ENCODE measurements at places on chromosomes 12 and 14.

DNA sequence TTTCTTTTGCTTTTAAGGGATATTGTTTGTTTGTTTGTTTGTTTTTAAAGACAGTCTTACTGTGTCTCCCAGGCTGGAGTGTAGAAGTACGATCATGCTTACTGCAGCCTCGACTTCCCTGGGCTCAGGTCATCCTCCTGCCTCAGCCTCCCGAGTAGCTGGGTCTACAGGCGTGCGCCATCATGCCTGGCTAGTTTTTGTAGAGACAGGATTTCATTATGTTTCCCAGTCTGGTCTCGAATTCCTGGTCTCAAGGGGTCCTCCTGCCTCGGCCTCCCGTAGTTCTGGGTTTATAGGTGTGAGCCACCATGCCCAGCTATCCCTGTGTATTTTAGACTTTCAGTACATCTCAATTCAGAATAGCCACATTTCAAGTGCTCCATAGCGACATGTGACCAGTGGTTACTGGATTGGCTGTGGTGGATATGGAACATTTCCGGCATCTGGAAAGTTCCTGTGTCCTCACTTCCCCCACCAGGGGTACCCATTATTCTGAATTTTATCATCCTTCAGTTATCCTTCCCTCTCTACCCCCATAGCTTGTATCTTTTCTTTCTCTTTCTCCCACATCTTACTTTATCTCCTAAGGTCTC lies 61.1 kb downstream of the HRK start:
- no peak for DNase-seq

DNA sequence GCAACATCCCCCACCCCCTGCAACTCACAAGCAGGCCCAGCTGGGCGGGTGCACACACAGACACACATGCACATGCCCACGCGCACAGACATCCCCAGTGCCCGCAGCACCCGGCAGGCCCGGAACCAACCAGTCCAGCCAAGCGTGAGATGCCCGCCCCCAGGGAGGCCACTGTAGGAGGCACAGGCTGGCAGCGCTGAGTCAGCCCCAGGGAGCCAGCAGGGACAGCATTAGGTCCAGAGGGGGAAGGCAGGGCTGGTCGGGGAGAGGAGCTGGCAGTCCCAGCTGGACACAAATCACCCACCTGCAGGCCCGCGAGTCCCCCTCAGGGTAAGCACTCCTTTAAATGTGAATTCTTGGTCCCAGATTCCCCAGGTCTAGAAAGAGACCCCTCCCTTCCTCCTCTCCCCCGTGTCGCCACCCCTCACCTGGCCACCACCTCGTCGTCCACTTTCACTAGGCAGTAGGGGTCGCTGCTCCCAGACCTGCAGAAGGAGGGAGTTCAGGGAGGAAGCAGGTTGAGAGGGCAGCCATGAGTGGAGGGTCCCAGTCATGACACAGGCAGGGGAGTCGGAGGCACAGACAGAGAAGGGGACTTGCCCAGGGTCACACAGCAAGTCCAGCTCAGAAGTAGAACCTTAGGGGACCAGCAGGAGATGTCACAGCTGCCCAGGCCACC lies 5.0 kb downstream of the RASAL1 start:
- DNase-seq: no peak

DNA sequence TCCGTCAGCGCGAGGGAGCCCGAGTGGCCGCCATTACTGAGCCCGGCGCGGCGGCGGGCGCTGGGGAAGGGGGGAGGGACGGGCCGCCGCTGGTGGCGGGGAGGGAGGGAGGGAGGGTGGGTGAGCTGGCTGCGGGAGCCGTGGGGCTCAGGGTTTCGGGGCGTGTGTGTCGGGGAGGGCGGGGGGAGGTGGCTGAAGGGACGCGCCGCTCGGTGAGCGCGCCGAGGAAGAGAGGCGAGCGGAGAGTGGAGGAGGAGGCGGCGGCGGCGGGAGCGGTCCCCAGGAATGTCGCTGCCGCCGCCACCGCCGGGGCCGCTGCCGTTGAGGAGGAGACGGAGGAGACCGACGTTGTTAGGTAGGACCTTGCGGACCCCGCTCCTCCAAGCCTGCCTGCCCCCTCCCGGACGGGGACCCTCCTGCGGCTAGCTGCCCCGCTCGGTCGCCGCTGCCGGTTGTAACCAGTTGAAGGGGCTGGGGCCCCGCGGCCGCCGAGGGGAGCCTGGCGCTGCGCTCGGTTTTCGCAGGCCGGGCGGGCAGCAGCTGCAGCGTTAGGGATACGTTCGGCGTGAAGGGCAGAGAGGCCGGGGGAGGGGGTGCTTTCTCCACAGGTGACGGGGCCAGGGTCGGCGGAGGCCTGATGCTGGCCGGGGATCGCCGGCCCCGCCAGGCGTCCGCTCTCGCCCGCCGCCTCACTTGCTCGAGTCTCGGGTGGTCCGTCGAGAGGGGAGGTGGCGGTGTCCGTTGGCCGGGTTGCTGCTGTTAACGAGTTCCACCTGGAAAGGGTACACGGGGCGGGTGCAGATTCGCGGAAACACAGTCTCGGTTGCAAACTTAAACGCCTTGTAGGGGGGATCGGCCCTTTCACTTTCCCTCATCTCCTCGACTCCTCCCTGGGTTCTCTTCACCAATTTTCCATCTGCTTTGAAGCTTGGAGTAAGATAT lies at the start of gene ARHGAP5:
ARHGAP5 (plus strand) TSS at position 224 of the 942 bp plus-strand sequence. CDS start 13,366 bp downstream, outside the sequence.
- peak; percentile 13 for DNase-seq

DNA sequence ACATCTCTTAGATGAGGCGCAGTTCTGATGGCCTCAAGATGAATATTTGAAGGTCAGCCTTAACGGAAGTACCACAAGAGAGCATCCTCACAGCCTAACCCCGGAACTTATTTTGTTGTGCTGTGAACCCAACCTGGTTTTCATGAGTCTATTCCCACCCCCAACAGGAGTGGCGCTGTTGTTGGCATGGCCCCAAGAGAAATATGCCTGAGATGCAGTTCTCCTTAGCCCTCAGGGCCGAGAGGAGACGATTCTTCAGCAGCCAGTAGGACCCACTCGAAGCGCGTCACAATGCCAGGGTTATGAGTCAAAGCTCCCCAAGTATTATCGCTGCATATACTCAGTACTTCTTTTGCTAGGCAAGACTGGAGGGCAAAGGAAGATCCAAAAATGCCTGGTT lies 24.5 kb upstream of the BCL11B start:
- DNase-seq: no peak

DNA sequence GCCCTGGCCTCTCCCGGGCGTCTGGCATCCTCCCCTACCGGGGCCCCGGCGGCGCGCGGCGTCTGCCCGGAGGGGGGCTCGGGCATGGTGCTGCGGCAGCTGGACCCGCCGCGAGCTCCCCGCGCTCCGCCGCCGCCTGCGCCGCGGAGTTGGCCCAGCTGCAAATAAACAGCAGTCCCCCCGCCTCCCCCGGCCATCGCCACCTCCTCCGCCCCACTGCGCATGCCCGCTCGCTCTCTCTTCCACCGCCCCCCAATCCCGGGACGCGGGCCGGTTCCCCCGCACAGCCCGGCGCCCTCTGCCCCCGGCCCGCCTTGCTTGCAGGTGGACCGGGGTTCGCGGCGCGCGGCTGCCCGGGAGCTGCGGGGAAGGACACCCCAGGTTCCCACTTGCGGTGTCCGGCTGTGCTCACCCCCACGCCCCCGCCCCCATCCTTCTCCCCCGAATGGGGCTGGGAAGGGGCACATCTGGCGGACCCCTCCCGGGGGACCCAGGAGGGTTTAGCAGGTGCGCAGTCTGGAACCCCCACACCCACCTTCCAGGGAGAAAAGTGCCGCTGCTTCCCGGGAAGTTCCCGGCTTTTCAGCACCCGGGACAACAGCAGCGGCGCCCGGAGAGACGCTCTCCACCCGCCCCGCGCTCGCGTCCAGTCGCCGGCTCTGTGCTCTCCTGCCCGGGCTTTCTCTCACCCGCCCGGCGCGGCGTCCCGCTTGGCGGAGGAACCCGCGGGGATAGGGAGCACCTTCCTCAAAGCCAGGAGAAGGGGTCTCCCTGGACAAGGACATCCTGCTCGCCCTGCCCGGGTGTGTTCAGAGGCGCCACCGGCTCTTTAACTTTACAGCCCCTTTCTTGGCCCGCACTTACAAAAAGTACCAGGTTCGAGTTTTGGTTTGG lies at the start of gene TMTC1:
TMTC1 (minus strand) TSS at position 170 of the 894 bp plus-strand sequence. CDS start 191 bp downstream, outside the sequence.
- no peak for DNase-seq

DNA sequence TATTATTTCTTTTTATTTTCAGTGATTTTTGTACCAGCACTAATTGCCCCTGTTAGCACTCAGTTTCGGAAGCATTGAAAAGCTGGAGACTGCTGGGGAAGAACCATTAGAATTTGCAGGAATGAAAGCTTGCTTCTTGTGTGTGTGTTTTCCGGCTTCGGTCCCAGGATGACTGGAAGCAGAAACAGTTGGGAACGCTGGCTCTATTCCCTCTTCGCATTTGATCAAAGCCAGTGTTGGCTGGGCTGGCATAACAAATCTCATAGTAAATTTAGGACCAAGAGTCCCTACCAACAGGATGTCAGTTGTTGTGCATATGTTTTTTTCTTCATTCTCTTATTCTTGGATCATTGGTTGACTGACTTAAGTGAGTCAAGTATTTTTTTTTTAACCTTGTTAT lies 53.6 kb upstream of the TRAF3 start:
- no peak for DNase-seq

GRCh38 chr14:80447392-80447791 lies 236.1 kb upstream of the DIO2 start:
- no peak for DNase-seq

- DNase-seq: no peak
These were observed 1.2 kb downstream of the KRT3 start for GRCh38 chr12:52794479-52795331.

GRCh38 chr12:89176676-89177075 lies 175.6 kb downstream of the DUSP6 start:
- no peak for DNase-seq

DNA sequence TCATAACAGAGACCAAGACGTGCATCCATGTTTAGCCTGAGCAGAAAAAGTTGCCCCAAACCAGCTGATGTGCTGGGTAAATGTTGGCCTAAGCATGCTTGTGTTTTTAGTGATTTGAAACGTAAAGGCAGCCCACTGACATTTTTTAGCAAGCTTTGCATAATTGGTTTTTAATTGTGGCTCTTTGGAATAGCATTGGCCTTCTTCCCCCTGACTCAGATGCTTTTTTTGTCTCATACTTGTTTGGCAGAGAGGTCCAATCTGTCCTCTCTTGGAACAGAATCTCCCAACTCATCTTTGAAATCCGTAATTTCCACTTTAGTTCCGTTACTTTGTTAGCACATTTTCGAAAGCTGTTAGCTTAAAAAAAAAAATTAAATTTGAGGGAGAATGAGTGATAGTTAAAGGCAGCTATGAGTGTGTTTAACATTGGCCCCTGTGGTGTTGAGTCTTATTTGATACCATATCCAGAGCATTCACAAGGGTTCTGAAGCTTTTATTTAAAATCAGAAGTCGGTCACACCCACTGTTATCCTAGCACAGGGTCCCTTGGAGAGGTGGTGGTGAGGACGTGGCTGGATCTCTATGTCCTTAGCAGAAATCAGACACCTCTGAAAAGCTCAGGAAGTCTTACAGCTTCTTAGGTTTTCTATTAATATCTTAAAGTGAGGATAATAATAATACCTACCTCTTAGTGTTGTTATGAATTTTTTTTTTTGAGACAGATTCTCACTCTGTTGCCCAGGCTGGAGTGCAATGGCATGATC lies 15.6 kb downstream of the JDP2 start:
- no peak for DNase-seq

DNA sequence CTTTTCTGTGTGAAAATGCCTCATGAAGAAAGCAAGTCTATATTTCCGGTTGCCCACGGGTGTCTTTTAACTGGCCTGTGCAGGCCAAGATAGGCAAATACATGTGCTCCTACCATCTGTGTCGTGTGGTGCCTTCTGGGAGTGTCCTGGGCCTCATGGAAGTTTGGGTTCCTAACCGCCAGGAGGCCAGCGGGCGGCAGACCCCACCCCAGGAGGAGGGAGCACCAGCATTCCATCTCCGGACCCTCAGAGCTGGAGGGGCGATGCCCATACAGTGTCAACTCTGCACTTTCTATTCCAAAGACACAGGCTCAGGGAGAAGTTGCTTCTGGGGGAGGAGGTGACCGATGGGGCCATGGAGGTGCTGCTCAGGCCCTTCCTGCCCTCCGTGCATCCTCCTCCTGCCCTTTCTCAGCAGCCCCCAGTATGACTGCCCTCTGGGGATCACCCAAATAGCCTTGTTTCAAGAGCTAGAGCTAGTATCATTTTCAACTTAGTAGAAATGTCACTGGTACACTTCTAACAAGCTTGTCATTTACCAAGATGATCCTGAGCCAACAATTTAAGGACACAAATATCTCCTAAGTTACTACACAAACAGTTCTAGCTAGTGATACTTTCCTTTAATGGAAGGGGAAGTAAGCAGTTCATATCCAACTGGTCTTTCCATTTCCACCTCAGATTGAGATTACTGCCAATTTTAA lies 17.8 kb downstream of the CCDC92 start:
- DNase-seq: no peak

DNA sequence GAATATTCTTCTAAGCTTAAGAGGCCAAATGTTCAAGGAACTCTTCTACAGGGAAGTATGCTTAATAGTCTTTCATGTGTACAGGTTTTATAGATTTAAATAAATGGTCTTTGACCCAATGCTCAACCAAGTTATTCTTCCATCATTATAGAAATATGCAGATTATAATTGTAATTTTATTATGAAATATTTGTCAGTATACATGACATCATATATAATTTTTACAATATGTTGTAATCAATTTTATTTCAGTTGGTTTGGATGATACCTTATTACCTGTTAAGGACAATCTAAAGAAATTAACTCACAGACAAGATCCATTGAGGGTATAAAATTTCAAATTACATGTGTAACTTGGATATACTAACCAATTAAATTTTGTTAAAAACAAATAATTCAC lies 1278.3 kb downstream of the SLC16A7 start:
- DNase-seq: no peak

DNA sequence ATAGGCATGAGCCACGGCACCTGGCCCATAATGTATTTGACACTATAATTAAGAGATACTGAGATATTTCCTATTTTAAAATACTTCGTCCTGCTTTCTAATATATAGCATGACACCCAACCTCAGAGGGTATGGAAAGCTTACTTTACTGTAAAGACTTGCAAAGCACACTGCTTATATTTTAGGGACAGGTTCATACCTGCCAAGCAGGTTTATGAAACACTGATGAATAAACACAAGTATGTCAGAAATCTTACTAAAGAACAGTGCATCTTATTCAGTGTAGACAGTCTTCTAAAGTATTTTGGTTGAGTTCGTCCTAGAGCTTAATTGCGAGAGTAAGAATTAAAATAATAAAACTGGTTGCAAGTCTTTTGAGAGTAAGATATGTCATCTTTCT lies 65.4 kb downstream of the PPFIBP1 start:
- no peak for DNase-seq

DNA sequence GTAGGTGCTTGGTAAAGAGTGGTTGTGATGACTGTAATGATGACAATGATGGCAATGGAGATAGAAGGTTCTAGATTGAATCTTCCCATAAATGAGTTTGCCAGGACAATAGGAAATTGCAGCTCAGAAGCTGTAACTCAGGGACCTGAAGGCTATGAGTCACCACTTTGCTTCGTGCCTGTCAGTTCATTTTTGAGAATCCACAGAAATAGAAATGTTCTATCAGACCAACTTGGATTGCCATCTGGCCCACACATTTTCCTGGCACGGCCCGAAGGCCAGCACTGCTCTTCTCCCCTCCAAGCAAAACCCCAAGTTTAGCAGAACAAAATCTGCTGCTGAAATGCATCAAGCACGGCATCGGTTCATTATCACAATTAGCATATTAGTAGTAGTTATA lies 1127.0 kb downstream of the BCL11B start:
- no peak for DNase-seq

Measured in GM12891 (cell line).